Naive thymus-derived CD8-positive, alpha-beta T cell (primary cell): ENCODE measurements at places on chromosomes 5 and 9.

GRCh38 chr9:2303056-2303455 lies 287.9 kb downstream of the SMARCA2 start:
- DNase-seq: no peak

DNA sequence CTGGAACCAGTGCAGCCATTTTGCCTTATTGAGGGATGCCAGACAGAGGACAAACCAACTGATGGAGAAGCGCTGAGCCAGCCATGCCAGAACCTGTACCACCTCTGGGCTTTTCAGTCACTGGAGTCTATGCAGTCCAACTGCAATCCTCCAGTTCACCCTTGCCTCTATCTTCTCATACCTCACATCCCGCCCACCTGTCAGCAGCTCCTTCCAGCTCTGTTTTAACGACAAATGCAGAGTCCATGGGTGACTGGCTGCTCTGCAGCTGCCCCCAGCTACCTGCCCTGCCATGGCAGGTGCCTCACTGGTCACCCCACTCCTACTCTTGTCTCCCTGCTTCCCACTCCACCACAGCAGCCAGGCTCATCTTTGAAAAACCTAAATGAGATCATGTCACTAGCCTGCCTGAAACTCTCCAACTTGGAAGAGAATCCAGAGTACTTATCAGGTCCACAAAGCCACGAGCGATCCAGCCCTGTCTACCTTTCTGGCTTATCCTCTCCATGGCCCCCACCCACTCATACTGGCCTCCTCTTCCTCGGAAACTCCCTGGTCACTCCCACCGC lies 14.0 kb upstream of the ACSL6 start:
- DNase-seq: no peak

GRCh38 chr9:114902786-114903524 lies 27.4 kb downstream of the TNFSF8 start:
- no peak for DNase-seq

DNA sequence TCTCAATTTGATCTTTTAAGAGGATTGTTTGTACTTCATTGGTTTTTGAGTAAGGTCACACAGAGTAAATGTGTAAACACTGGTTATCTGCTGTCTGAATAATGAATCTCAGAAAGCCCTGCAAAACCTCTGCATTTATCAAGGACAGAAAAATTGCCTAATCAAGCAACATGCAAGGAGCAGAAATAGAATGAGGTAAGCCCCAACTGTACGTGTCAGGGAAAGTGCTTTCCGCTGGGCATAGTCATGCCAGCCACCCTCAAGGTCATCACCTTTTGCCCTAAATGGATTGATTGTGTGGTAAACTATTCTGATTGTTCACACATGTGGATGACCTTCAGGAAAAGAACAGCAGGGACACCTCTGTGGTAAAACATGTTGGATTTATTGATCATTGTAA lies 376.9 kb upstream of the KCNN2 start:
- DNase-seq: no peak

GRCh38 chr5:139810341-139811273 lies 15.0 kb downstream of the PSD2 start:
- no peak for DNase-seq

DNA sequence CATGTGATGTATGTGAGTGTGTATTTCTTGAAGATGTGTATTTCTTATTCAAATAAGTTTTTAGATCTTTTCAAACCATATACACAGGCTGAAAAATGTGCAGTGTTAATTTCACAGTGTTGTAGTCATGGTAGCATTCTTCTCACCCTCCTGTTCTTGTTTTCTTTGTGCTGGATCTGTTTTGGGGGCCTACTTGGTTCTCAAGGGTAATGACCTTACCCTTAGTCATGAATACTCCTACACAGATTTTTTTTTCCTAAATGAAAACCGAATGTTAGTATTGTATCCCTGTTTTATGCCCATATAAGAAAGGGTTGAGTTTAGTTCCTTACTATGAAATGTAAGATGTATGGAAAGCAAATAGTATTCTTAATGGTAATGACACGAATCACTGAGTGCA lies 88.0 kb downstream of the SLC44A1 start:
- DNase-seq: no peak

GRCh38 chr9:27110181-27110580 lies 1.2 kb downstream of the TEK start:
- DNase-seq: no peak
